Hematopoietic multipotent progenitor cell treated with erythropoietin and hydrocortisone succinate and interleukin-3 and kit ligand, for 15 days (in vitro differentiated cells): ENCODE measurements at places on chromosomes 6 and 20.

- DNase-seq: no peak
Measured at GRCh38 chr20:50277064-50277415, 86.4 kb downstream of the CEBPB start.

DNA sequence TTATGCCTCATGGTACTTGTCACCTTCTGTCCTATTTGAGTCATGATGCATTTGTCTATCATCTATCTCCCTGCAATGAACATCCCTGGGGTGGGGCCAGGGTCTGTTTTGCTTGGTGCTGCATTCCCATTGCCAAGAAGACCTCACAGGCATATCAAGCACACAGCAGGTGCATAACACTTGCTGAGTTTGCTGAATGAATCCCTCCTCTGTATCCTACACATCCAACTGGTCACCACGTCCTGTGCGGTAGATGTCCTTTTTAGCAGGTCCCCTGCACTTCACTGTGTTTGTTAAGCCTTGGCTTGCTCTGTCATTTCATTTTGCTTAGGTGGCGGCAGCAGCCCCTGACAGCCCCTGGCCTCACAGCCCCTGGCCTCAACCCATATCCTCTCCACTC, 214.8 kb upstream of the RNF24 start:
- DNase-seq: no peak

GRCh38 chr6:40417031-40417430, 170.1 kb downstream of the LRFN2 start:
- DNase-seq: no peak

DNA sequence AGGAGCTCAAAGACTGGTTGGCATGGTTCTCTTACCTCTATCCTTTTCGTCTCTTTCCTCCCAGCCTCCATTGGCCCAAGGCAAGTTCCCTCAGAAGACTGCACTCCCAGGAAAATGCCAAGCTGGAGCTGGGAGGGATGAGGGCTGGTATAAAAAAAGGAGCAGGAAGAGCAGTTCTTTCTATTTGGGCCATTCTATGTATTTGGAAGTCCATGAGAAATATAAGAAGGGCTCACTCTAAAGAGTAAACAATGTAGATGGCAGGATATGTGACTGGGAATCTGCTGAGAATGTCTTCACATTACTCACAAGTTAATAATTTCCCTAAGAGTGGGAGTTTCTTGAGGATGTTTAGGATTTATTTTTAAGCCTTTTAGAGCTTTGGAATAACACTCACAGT, 36.6 kb upstream of the ADTRP start:
- DNase-seq: no peak

- no peak for DNase-seq
Measured at GRCh38 chr20:63027221-63027921, 20.6 kb upstream of the BHLHE23 start.

GRCh38 chr6:169239181-169239580, 14.5 kb downstream of the THBS2 start:
- DNase-seq: no peak

DNA sequence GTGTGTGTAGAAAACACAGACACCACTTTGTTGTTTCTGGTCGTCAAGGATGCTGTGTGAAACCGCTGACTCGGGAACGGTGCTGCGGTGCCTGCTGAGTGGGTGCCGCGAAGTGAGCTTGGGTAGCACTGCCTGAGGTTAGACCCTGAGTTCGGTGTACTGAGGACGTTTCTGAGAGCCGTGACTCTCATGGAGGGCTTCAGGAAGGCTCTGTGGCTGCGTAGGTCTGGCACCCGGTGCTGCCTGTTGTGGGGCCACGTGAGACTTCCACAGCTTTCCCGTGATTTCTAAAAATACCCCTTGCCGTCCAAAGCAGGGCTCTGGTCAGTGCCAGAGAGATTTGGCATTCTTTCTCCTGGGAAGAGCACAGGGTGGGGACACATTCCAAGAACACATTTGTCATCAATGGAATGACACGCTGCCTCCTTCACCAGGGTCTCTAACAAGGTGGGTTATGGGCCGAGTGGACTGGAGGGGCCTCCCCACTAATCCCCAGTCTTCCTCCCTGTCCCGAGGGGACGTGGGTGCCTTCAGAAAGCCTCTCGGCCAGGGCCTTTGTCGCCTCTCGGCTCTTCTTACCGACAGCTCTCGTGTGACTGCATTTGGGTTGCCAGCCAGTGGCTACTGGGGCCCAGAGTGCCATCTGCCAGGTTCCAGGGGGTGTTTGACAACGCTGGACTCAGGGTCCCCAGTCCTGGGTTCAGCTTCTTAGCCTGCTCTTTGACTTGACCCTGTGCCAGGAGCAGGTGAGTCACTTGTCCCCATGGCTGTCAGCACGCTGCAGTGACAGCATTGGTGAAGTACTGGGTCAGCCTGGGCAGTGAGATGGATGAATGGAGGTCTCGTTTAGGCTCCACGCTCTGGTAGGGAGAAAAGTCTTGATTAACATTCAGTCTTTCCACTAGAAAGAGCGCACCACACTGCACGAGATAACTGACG, 62.2 kb downstream of the SYNJ2 start:
- DNase-seq: no peak

DNA sequence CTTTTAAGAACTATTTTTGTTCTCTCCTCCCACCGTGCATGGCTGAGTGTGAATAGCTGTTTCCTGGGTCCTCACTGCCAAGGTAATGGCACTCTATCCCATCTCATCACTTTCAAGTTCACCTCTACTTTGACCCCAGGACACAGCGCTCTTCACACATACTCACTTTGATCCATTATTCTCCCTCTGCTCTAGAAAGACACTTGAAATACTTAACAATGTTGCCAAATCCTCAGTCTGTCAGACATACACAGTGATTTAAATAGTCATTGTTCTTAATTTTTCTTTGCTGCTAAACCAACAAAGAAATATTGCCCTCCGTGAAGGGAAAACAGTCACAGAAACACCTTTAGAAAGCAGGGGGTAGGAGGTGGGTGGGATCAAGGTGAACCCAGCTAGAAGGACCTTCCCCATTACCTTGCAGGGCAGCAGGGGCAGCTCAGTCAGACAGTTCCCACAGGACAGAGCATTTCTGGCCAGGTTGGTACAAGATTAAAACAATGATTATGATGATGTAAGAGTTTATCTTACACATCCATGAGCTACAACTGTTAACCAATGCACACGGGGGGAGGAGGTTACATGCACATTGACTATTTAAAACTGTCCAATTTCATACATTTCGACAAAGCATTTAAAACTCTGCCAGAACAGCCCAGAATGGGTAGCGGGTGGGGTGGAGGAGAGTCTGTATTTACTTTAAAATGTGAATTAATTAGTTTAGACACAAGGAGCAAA, 2.4 kb downstream of the SLC22A23 start:
- DNase-seq: peak; percentile 48

DNA sequence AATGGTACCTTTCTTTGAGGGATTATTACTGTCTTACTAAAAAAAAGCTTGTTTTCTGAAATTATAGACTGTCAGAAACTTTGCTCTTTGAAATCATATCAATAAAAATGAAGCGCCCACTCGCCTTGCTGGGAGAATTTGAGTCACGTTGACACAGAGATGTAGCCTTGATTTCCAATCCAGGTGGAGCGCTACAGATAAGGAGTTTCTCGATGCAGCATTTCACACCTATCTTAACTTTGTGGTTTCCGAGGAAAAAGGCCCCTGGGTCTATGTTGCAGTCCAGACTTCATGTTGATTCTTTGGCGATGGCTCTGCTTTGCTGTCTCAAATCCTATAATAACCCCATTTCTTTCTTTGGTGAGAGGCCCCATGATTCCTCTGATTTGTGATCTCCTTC, 158.1 kb upstream of the ARG1 start:
- no peak for DNase-seq

DNA sequence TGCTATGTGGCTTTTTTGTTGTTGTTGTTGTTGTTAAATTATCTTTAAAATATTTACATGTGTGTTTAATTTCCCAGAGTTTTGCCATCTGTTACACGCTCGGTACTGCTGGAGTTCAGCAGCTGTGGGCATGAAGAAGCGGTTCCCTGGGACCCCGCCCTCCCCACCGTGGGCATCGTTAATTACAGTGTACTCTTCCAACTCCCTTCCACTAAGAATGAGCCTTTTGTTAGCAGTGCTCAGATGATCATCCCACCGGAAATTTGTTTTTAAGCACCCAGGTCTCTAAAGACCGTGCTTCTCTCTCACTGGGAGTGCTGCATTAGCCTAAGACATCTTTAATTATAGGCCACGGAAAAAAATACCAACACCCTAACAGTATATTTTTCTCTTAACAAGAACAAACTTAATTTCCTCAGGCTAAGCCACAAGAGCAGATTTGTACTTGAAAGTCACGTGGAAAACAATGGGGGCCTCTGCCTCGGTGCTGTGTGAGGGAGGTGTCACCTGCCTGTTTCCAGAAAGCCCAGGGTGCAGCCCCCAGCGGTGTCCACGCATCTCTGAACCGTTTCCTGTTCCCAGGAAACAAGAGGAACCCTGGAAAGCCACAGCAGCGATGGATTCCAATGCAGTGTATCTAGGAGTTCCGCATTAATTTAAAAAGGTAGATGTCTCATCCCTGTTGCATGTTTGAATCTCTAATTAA, 113.3 kb upstream of the FRMD1 start:
- DNase-seq: no peak

GRCh38 chr20:3785240-3786125, 1.1 kb downstream of the CENPB start:
- no peak for DNase-seq

DNA sequence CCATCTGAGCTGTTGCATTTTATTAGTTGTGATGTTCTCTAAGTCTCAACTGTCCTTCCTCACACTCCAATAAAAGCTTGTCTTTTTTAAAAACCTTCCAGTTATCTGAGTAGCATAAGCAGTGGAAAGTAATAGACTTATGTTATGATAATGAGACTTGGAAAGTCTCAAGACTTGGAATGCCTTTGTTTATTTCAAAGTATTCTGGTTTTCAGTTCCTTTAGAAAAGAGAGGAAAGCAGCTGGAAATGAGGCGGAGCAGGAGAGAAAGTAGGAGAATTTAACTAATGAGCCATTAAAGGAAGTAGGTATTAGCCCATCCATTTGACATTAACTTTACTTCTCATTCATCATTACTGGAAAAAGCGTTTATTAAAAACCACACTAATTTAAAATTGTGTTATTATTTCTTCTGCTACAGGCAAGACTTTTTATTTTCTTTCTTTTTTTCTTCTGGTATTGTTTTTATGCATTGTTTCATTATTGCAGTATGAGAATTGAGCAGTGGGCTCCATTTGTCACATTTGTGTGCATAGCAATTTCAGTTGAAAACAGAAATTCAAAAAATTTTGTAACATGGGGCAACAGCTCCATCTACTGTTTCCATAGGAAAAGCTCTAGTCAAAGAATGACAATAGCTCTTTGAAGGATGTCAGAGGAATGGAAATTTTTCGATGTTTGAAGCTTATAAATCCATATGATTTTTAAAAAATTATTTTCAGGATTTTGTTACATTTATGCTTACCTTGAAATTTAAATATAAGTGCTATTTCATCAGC, 194.8 kb downstream of the COL9A1 start:
- peak; percentile 3 for DNase-seq

GRCh38 chr20:35461620-35462019, 6.2 kb downstream of the CEP250 start:
- DNase-seq: peak; percentile 16

- no peak for DNase-seq
Measured at GRCh38 chr6:53805725-53806124, 10.9 kb downstream of the LRRC1 start.

GRCh38 chr6:17491416-17492142, 98.2 kb downstream of the CAP2 start:
- no peak for DNase-seq

- DNase-seq: no peak
Measured at GRCh38 chr20:53222932-53223331, 250.8 kb downstream of the TSHZ2 start.

GRCh38 chr6:14381829-14382677, 264.5 kb downstream of the CD83 start:
- DNase-seq: no peak

DNA sequence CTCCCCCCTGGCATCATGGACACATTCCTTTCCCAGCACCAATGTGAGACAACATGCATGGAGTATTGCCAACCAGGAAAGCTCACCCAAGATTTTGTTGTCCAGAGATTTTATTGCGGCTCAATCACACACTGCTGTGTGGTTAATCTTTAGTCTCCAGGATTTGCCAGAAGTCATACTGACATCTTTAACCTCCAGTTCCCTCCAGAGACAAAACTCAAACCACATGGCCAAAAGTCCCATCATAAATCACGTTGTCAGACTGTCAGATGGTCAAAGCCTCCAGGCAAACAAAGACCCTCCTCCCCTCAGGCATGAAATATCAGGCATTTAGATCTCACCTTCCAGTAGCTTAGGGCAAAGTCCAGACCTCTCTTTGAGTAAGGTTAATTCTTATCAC, 97.3 kb upstream of the OPRM1 start:
- no peak for DNase-seq

- peak; percentile 45 for DNase-seq
Measured at GRCh38 chr20:3788685-3789155, 2.2 kb upstream of the CENPB start.

DNA sequence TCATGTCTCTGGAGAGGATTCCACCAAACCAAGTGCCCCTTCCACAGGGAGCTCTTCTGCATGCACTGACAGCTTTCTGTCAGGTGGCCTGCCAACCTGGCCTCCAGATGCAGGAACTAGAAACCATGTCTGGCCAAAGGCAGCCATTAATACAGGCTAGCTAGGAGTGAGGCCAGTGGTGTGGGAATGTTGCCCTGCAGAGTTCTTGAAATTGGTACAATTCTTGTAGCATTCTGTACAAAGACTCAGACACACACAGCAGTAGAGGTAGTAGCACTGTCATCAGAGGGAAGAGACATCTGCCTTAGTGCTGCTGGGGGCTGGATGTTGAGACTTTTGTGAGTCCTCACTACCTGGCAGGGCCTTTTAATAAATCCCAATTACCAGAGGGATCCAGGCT, 48.8 kb downstream of the RNF24 start:
- no peak for DNase-seq

- DNase-seq: no peak
Measured at GRCh38 chr6:19870322-19870721, 33.2 kb downstream of the ID4 start.

- no peak for DNase-seq
Measured at GRCh38 chr20:31924561-31924960, 27.3 kb downstream of the PDRG1 start.

GRCh38 chr20:1579488-1579887, 22.0 kb upstream of the SIRPD start:
- no peak for DNase-seq

GRCh38 chr6:111823831-111824607, 49.2 kb downstream of the FYN start:
- no peak for DNase-seq

GRCh38 chr20:44354979-44355497, 461 bp upstream of the HNF4A start:
- no peak for DNase-seq
